ENCODE measurements at places on chromosomes 5 and 9. TPM values are rescaled to one million over a fixed set of nuclear protein-coding genes. Genes with fewer than 3 reads are reported as not detected.

DNA sequence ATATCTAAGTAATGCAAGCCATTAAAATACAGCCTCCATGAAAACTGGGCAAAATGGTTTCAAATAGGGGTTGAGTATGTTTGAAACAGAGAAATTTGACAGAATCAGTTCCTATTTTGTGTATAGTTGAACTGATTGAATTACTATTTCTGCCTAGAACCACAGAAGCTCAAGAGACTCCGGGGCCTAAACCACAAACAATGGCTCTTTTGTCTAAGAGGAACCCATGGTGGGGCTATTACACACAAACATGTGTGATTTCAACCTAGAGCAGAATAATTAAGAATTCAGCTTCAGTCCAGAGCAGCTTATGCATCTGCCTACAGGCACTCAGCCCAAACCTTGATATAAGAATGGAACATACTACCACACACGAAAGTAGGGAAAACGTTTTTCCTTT lies 171.2 kb upstream of the MPDZ start:
- no peak for DNase-seq

AGXT2 gene
- total RNA-seq = not detected

GRCh38 chr9:32344551-32345182 lies 39.8 kb upstream of the ACO1 start:
- no peak for DNase-seq

- DNase-seq = no peak
These were observed 375.0 kb downstream of the TMEM232 start for GRCh38 chr5:110351430-110351829.

RCL1 gene
- 10.6 TPM for total RNA-seq

- no peak for DNase-seq
These were observed 17.5 kb upstream of the SPRY4 start for GRCh38 chr5:142342128-142342981.

PRRT1B gene
- 3.5 TPM for total RNA-seq

COL23A1 gene
- 0.09 TPM for total RNA-seq

ZBED3 gene
- 8.1 TPM for total RNA-seq

IRX2 gene
- total RNA-seq = 0.21 TPM

JAKMIP2 gene
- total RNA-seq = 0.49 TPM

DNA sequence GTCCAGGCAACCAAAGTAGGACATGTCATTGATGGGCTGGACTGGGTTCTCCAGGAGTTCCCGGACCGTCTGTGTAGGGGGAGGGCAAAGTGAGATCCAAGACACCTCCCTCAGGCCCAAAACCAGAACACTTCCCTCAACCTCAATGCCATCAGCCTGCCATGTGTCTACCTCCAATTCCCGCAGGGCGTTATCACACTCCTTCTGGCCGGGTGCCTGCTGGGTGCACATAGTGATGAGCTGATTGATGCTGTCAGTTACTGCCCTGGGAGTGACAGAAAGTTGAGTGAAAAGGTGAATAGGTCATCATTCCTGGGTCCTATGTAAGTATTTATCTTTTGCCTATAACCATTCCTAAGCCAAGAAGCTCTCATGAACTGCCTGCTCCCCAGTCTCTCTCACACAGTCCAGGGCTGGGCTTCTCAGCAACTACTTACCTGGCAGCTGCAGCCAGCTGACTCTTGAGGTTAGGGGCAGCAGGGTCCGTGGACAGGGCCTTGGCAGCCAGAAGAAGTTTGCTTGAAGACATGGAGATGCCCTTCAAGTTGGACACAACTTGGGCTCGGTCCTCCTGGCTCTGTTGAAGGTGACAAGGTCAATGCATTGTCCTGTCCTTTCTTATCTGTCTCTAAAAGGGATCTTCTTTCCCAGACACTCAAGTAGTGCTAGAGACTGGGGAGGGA lies 21.0 kb downstream of the TLN1 start:
- no peak for DNase-seq

- DNase-seq = no peak
These were observed 117.5 kb upstream of the CDH6 start for GRCh38 chr5:31075981-31076380.

- no peak for DNase-seq
These were observed 142.3 kb downstream of the DMRTA1 start for GRCh38 chr9:22588918-22589317.

LIX1 gene
- total RNA-seq = 0.22 TPM
